ENCODE measurements at places on chromosomes 1 and 21.

- DNase-seq = no peak
Observed at GRCh38 chr1:203207751-203208150, 21.2 kb upstream of the CHI3L1 start.

DNA sequence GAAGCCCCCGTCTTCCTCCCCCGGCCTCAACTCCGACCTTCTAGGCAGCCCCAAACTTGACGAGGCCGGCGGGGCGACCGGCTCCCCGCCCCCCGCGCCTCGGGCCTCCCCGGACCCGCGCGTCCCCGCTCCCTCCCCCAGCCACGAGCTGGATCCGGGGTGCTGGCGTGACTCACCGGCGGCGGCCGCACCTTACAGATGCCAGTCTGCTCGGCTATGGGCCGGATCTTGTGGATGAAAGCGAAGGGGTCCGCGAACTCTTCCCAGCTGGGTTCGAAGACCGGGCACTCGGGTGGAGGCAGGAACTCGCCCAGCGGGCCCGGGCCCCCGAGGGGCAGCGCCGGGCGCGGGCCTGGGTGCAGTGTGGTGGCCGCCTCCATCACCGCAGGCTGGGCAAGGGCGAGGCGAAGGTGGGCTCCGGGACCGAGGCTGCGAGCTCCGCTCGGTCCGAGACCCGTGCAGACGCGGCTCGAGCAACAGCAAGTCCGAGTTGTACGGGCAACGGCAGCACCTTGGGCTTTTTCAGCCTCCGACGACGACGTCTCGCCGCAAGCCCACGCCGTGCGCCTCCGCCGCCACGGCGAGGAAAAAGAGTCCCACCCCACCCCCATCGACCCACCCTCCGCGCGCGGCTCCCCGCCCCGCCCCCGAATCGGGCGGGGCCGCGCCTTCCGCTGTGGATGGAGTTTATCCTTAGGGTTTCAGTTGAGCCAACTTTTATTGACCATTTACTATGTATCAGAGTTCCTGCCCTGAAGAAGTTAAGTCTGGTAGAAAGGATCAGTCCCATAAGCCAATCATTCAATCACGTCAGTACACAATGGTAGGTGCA is at the start of gene KDM5B:
Gene KDM5B (minus strand): TSS at position 496 of the 832 bp plus-strand sequence. CDS start 116 bp downstream, at position 380.
- DNase-seq = peak; percentile 64

- DNase-seq = no peak
Observed at GRCh38 chr1:168087696-168088095, 49.0 kb downstream of the GPR161 start.

DNA sequence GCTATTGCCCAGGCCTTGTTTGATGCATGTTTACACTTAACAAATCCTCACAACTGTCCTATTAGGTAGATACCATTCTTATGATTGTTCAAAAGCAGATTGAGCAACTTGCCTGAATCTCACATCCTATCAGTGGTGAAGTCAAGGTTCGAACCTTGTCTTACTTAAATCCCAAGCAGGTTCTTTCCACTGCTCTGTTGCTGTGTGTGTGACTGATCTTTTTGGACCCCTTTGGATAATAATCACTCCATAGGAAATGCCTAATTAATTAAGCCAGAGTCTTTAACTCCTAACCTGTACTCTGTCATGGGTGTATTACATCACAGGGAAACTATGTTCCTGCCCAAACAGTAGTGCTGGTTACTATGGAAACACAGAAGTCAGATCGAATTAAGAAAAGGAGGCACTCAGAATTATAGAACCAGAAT is 84.2 kb downstream of the SPATA46 start:
- DNase-seq = no peak
